Stimulated activated CD4-positive, alpha-beta T cell treated with anti-CD3 and anti-CD28 coated beads, Interleukin-1b, Interleukin-23, amount 100 ng/mL, for 1 hour (primary cell): ENCODE measurements at places on chromosomes 16 and 17.

GRCh38 chr17:12134587-12134986 is 113.9 kb downstream of the MAP2K4 start:
- no peak for DNase-seq

DNA sequence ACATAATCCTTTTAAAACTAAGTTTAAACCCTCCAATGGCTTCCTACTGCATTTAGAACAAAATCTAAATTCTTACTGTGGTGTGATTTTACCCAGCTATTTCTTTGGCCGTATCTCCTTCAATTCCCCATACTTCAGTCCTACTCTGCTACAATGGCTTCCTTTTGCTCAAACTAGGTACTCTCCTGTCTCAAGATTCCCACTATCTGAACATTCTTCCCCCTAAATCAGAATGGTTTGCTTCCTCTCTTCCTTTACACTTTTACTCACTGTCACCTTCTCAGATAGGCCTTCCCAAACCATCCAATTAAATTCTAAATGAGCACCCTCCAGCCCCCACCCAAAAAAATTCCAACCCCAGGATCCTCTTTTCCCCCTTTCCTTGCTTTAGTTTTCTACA is 109.2 kb downstream of the BRIP1 start:
- no peak for DNase-seq

- no peak for DNase-seq
These were observed 6.8 kb downstream of the SLC6A2 start for GRCh38 chr16:55662644-55663031.

DNA sequence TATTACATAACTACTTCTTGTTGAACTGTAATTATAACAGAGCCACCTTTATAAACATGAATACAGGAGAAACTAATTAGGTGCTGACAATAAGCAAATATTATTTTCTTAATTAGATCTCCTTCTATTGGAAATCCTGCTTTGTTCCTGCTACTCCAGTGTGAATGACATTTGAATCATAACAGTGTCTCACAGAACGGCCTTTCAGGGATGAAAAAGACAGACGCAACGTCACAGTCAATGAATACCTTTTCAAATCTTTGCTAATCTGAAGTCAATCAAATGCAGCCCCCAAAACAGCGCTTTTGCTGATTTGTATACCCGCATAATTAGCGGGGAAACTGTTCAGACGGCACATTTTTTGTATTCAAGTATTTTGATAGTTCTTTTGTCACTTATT is 240.4 kb upstream of the CDH8 start:
- no peak for DNase-seq

GRCh38 chr17:59062509-59062908 is 44.2 kb downstream of the TRIM37 start:
- no peak for DNase-seq

DNA sequence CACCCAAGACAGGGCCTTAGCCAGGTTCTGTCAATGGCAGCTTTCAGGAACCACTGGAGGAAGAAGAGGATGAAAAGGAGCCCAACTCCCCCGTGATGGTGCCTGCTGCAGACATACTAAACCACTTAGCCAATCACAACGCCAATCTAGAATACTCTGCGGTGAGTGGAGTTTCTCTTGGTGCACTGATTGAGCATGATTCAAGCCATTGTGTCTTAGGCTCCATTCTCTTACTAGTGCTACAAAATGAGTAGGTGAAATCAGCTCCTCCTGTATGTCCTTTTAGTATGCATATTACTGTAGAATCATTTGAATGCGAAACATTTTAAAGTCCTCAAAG is 1.4 kb downstream of the SETD6 start:
- DNase-seq = no peak

- DNase-seq = no peak
These were observed 428 bp upstream of the DNASE1L2 start for GRCh38 chr16:2235695-2236336.

- DNase-seq = no peak
These were observed 194.6 kb upstream of the DYNLRB2 start for GRCh38 chr16:80346111-80346632.

DNA sequence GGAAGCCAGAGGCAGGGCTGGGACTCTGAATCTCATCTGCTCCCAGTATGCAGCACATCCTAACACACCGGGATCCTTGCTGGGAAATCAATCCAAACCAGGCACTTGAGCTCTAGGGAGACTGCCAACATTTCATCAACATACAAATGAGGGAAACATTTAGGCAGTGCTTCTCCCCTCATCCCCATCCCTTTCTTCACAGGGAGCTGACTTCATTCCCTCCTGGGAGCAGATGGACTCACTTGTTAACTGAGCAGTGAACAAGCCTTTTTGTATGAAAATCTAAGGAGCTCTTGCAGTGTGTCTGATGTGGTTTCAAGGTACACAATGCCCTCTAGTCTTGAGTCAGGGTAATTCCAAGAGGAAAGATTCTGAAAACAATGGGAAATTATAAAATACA is 96.3 kb downstream of the TMEM114 start:
- DNase-seq = no peak

DNA sequence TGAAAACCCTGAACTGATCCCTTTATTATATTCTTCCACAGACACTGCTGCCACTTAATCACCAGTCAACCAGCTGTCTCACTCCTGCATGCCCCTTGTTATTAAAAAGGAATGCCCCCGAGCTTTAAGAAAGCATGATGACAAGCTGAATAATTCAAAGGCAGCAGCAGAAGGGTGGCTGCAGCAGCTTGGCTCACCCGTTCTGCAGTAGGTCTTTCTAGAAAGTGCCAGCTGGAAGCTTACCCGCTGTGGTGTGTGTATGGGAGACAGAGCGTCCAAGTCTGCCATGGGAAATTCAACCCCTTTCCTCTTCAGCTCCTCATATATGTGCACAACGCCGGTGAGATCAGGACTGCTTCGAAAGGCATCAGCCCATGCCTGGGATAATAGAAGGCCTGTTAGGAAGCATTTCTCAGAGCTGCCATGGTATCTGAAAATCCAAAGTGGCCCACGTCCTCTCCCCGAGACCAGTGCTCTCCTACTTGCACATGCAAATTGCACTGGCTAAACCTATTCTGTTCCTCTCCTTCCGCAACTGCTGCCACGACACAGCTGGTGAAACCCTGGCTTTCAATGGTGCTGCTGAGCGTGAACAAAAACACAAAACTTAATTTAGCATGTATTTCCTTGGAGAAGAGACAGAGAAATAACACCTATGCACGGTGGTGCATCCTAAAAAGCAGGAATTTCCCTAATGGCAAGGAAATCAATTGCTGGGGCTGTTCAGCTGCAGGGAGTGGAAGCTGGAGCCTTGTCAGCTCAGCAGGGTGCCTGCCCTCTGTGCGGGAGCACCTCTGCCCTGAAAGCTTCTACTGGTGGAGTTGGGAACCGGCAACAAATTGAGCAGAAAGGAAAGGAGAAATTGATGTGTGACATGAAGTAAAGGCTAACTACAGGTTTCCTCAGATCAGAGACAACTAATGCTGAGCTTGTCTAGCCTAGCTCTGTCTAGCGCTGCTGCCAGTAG is 47.9 kb upstream of the SREBF1 start:
- DNase-seq = no peak

- no peak for DNase-seq
These were observed 65.1 kb upstream of the MED9 start for GRCh38 chr17:17411692-17412091.
